ENCODE measurements at places on chromosomes 16 and 17. TPM values are rescaled to one million over a fixed set of nuclear protein-coding genes. Genes with fewer than 3 reads are reported as not detected.

The TAT gene
- not detected for total RNA-seq

The C16orf78 gene
- not detected for total RNA-seq

The MYH3 gene
- 0.02 TPM for total RNA-seq

The REXO5 gene
- 16.2 TPM for total RNA-seq

The VTN gene
- 3.3 TPM for total RNA-seq

The PRCD gene
- not detected for total RNA-seq

The NEUROD2 gene
- not detected for total RNA-seq

The KRTAP1-1 gene
- total RNA-seq = not detected

The CRYBA1 gene
- total RNA-seq = not detected

The FA2H gene
- total RNA-seq = not detected

The CALB2 gene
- total RNA-seq = 4.1 TPM

The ZPBP2 gene
- not detected for total RNA-seq

The GPR179 gene
- total RNA-seq = not detected

The C17orf107 gene
- 0.16 TPM for total RNA-seq

The CHD9NB gene
- total RNA-seq = 2.6 TPM

The CAPNS2 gene
- total RNA-seq = not detected

The NKD1 gene
- total RNA-seq = 0.07 TPM

The PSMD7 gene
- 283 TPM for total RNA-seq

The MT4 gene
- total RNA-seq = not detected

The KRTAP4-5 gene
- total RNA-seq = not detected

The KRT31 gene
- not detected for total RNA-seq

The OR1D2 gene
- not detected for total RNA-seq

The EVI2A gene
- 0.39 TPM for total RNA-seq

The BIRC5 gene
- total RNA-seq = 218 TPM

The COG8 gene
- 51.9 TPM for total RNA-seq

The CCDC78 gene
- 0.59 TPM for total RNA-seq

The MYH13 gene
- total RNA-seq = 0.03 TPM

The RTN4RL1 gene
- 4.9 TPM for total RNA-seq

The C1QTNF8 gene
- not detected for total RNA-seq

The DRC7 gene
- total RNA-seq = not detected

The UNC13D gene
- total RNA-seq = 0.23 TPM

The NHERF1 gene
- total RNA-seq = 110 TPM

The ZNF750 gene
- not detected for total RNA-seq

Measured in MG63 (cell line).